A549 treated with AZD2906 at 1 μM for 4 hours (cell line): ENCODE measurements at places on chromosomes 13 and 19. TPM values are rescaled to one million over a fixed set of nuclear protein-coding genes. Genes with fewer than 3 reads are reported as not detected.

TMIGD2 gene
- total RNA-seq = not detected in 5 replicates

EXOC3L2 gene
- 1.3 to 2.5 TPM (median 2.3 TPM) in 5 replicates for total RNA-seq

CEACAM8 gene
- not detected in 5 replicates for total RNA-seq

SPTBN4 gene
- total RNA-seq = 0.49 to 0.69 TPM (median 0.64 TPM) in 5 replicates

SSC5D gene
- 0.40 to 0.99 TPM (median 0.66 TPM) in 5 replicates for total RNA-seq

NLRP9 gene
- total RNA-seq = not detected in 5 replicates

HCN2 gene
- total RNA-seq = 26.6 to 37.3 TPM (median 36.3 TPM) in 5 replicates

CNN1 gene
- 0.24 to 0.44 TPM (median 0.37 TPM) in 5 replicates for total RNA-seq

CCDC122 gene
- total RNA-seq = 2.2 to 3.2 TPM (median 2.9 TPM) in 5 replicates
